ENCODE measurements at places on chromosomes 5 and 9.

- no peak for DNase-seq
Observed at GRCh38 chr9:117887941-117888340, 183.7 kb downstream of the TLR4 start.

- no peak for DNase-seq
Observed at GRCh38 chr5:52758014-52758413, 29.7 kb upstream of the ITGA1 start.

GRCh38 chr9:79572032-79572607, 355 bp downstream of the TLE4 start:
- no peak for DNase-seq

DNA sequence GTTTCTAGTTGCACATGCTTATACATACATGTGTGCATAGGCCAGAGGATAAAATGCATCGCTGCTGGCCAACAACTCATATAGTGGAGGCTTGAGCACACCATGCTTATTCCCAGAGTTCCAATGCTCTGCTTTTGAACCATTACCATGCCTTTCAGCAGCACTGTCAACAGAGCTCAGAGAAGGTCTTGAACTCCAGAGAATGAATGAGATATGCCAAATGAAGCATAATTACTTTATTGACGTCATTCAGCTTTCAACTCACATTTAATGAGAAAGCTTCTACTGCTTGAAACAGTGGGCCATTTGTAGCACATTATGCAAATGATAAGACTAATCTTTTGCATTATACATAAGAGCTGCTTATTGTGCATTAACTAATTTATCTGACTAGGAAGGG, 765.3 kb upstream of the GRAMD2B start:
- no peak for DNase-seq

DNA sequence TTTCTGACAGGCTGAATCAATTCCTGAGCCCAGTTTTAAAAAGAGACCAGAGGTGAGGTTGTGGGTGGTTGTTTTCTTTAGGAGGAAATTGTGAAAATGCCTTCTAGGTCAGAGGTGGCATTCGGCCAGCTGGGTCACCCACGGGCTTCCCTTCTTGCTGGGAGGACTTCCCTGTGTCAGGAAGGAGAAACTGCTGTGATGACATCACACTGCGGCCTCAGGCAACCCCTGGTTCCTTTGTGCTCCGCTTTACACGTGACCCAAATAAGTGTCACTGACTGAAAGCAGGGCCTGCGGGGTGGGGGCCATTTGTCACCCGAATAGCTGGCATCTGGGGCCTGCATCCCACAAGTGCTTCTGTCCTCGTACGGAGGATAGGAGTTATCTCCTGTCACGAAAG, 39.7 kb downstream of the FABP6 start:
- DNase-seq: no peak

- no peak for DNase-seq
Observed at GRCh38 chr9:78213712-78214111, 22.2 kb upstream of the CEP78 start.

GRCh38 chr5:9421884-9422283, 124.0 kb downstream of the SEMA5A start:
- no peak for DNase-seq

GRCh38 chr5:173290477-173291131, 37.6 kb downstream of the STC2 start:
- DNase-seq: no peak

GRCh38 chr5:60649288-60649917, 50.6 kb downstream of the DEPDC1B start:
- DNase-seq: no peak

DNA sequence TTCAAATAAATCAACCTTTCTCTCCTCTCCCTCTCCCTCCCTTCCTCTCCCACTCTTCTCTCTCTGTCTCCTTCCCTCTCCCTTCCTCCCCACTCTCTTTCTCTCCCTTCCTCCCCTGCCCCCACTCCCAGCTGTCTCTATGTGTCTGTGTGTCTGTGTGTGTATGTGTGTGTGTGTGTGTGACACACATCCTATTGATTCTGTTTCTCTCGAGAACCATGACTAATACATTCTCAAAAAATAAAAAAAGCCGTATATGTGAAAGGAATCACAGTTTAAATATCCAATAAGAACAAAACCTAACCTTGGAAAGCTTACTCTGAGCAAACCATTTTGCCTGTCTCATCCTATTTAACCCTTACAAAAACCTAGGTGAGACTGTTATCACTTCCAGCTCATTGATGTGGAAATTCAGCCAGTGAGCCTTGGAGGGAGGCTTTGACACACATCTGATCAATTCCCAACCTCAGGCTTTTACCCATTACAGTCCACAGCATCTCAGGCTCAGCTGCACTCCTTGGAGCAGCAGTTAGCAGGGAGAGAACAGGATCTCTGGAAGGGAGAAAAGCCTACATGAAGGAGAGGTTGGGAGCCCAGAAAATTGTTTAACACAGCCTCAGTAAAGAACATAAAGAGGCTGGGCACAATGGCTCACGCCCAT, 8.3 kb downstream of the HSD17B3 start:
- DNase-seq: no peak

- DNase-seq: no peak
Observed at GRCh38 chr9:91712811-91713210, 237.2 kb downstream of the ROR2 start.

DNA sequence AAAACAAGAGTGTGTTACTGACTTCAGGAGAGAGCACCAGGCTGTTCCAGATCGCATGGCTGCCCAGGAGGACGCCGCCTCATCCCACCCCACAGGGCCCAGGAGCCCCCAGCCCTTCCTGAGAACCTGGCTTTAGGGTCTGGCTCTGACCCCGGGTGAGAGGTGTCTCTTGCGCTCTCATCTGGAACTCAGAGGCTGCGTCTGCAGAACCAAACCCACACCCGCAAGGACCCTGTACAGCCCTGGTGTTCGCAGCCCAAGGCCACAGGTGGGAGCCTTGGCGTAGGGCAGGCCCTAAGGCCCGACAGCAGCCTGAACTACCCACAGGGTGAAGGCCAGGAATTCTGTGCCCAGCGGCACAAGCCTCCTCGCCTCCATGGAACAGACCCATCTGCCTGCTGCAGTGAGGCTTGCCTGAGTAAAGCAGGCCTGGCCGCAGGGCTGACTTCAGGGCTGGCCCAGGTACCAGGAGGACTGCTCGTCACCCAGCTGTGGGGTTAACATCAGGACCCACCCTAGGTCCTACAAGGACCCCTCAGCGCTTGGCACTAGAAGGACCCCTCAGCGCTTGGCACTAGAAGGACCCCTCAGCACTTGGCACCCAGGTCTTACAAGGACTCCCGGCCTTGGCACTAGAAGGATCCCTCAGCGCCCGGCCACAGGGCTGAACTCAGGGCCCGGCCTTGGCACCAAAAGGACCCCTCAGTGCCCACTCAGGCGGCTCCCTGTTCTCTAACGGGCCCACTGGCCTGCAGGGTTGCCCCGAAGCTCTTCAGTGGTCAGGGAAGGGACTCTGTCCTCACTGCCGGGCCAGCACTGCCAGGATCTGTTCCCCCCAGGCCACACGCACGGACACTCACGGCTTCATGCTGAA, 48.2 kb downstream of the NKD2 start:
- DNase-seq: no peak

DNA sequence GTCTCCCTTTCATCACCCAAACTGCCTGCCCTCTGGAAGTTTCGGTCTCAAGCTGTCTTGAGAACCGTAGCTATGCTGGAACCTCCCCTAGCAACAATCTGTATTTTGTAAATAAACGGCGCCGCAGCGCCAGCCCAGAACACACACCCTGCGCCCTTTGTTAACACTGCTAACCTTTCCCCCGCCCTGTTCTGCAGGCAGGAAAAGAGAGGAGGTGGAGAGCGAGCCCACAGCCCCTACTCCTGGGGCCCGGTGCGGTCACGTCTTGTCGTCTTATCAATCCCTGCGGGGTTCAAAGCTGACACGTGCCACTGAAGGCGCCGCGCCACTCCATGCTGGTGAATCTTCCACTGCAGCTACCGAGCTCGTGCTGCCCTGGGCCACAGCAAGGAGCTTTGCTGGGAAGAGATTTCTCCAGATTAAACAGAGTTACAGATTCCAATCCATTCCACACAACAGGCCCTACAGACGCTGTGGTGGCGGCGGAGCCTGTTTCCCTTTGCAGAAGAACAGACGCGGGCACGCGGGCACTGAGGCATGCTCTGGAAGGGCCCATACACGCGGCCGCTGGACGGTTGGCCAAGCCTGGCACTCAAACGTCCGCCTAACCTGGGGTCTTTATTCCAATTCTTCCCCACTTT, 25.3 kb downstream of the ZDHHC11B start:
- DNase-seq: no peak

DNA sequence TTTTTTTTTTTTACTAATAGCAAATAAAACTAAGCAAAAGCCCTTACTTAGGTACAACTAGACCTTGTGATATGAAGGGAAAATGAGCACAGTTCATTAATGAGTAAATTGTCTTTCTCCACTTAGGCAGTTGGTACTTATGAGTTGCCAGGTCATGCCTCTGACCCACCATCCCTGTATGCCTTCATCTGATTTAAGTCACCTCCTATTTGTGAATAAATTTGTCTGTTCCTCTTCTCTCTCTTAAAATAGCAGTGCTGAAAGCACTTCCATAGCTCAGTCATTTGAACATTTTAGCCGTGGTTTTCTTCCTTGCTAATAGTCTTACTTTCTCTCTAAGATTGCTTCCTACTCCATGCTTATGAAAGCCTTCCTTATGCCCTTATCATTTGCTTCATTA, 61.4 kb downstream of the SLC44A1 start:
- no peak for DNase-seq

DNA sequence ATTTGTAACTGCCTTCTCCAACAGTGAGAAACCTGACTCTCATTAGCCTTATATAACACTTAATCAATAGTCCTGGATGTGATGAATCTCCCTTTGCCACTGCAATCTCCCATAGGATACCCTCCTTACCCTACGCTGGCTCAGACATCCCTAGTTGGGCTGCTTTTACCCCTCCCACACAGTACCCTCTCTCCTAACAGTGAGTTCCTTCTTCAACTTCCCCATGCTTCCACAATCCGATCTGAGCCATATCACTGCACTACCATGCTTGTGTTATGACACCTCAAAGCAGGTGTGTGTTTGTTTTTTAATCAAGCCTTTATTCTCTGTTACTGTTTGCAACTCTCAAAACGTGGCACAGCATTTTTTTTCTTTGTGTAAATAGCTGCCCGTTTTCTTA, 60.5 kb upstream of the C9orf72 start:
- no peak for DNase-seq

GRCh38 chr5:75524071-75524470, 12.4 kb downstream of the POLK start:
- DNase-seq: no peak

DNA sequence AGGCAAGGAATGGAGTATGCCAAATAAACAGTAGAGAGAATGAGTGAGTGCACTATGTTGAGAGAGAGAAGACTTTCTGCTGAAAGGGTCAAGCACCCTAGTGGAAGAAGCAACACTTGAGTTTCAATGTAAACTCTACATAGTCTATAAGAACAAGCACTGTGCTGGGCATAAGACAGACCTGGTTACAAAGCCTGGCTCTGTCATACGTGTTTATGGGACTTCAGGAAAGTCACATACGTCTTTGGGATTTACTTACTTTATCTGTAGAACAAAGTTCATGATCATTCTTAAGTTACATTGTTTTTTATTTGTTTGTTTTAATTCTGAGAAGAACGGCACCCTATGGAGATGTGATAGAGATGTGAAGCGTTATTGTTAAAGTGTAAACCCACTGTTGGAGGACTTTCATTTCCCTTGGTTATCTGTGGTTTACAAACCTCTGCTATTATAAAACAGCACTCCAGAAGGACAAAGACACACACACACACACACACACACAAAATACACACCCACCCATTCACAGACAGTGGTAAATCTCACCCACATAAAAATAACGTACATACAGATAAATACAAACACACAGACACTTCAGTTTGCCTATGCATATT, 70.7 kb upstream of the TRIM32 start:
- no peak for DNase-seq

GRCh38 chr5:180592176-180592575, 877 bp upstream of the SCGB3A1 start:
- no peak for DNase-seq

DNA sequence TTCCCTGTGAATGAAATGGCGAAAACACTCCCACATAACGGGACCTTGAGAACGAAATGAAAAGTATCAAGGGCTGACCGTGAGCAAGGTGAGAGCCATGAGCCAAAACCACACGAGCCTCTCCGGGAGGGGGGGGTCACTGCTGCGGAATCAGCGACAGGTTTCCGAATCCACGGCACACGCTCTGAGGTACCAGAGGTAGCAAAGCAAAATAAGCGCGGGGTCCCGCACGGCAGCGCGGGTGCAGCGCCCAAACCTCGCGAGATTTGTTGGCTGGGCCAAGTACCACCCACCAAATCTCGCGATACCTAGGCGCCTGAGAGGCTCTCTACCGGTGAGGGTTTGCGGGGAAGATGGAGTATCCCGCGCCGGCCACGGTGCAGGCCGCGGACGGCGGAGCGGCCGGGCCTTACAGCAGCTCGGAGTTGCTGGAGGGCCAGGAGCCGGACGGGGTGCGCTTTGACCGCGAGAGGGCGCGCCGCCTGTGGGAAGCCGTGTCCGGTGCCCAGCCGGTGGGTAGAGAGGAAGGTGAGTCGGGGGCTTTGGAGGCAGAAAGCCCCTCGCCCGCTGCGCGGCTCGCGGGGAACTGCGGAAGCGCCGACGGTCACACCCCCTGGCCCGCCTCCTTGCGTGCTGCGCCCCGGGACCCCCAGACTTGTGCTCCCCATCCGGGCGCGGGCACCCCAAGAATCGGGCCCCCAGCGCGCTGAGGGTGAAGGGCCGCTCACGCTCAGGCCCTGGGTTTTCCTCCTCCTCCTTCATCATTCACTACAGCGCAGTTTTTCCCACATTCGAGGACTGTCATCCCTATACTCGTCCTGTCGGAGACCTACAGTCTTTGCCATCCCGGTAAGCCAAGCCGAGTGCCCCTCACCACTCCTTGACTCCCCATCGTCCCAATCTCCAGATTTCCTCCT, at the start of gene ZNF346:
Gene ZNF346, plus strand, starts transcription at position 311 of the 917 bp plus-strand sequence. Its CDS starts 43 bp downstream, at position 354.
- DNase-seq: peak; percentile 89

DNA sequence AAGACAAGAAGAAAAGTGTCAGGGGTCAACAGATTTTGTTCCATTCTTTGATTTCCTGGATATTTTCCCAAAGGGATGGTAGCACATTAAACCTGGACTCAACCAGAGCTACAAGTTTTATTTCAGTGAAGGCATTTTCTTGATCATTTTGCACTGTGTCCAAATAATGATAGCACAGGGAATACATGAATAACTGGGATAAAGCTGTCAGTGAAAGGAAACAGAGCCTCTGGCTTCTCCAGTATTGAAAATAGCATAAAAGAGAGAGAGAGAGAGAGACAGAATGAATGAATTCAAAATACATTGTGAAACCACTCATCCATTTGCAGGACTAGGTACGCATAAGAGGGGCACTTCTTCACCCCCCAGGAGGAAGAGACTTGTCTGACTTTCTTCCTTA, 43.0 kb downstream of the SEMA5A start:
- no peak for DNase-seq

DNA sequence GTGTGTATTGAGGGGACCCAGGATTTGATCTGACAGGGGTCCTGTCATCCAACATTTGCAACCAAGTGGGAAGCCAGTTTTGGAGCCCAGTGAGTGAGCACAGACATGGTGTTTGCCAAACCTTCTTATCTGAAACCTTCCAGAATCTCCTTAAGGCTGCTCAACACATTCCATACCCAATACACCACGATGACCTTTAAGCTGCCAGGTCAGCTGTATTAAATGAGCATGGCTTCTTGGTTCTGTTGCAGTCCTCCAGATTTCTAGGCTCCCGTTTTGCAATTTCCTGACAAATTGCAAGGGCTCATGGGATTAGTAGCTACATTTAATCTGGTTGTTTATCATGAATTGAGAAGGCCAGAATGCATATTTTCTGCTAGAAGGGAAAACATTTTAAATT, 124.2 kb upstream of the ATP10B start:
- no peak for DNase-seq

GRCh38 chr9:120883608-120883996, 6.6 kb upstream of the PHF19 start:
- DNase-seq: no peak

GRCh38 chr5:107631805-107632362, 38.9 kb downstream of the EFNA5 start:
- DNase-seq: no peak
